ENCODE measurements at places on chromosomes 2 and 18.

GRCh38 chr2:222299906-222300725 lies 1.3 kb upstream of the PAX3 start:
- DNase-seq = no peak

DNA sequence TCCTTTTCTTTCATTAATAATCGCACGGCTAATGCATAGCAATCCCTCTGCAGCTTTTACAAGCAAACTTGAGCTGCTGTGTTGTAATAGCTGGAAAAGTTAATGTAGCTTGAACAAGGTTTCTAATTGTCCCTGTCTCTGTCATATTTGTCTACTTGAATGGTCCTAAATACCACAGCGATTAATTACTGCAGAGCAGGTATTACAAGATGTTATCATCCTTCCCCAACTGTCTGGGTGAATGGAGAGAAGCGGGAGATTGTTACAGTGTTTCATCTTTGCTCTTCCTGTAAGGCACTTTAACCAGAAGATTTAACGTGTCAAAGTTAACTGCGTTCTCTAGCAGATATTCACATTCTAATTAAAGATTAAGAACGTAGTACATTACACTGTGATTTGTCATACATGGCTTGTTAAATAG lies 422.2 kb upstream of the POU3F3 start:
- no peak for DNase-seq

GRCh38 chr2:147844697-147845410 lies at the start of gene ACVR2A:
TSS of gene ACVR2A (plus strand) at chr2:147845029. CDS start at chr2:147845153, 124 bp downstream.
- DNase-seq = peak; percentile 49

- DNase-seq = no peak
Measured at GRCh38 chr2:217055624-217056023, 195.8 kb upstream of the TNP1 start.

- DNase-seq = no peak
Measured at GRCh38 chr2:104654811-104655210, 199.1 kb upstream of the POU3F3 start.

DNA sequence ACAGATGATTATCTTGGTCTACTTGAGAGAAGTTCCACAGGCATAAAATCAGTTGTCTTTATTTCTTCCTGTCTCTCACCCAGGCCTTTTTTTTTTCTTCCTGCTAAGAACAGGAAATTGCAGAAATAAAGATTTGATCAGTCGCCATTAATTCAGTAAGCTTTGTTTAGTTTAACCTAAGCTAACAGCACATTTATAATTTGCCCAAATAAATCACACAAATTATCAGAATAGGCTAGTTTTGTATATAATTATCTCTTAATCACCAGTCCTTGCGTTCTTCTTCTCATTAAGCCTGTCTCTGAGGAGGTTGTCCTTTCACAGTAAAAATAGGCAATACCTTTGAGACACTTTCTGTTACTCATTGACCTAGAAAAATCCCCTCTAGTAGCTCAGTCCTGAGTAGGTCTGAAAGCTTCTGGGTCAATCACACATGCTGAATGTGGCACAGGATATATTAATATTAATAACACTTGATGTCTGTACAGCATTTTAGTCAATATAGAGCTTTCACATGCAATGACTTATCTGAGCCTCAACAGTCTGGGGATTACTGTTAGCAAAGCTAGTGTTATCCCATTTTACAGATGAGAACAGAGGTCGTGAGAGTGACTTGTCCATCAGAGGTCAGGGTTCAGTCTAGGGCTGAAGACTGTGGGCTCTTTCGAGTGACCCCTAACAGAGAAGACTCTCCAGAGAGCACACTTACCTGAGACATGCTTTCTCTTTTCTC lies 11.2 kb upstream of the STK17B start:
- no peak for DNase-seq

Measured in Caco-2 (cell line).